ENCODE measurements at places on chromosomes 7 and 10.

DNA sequence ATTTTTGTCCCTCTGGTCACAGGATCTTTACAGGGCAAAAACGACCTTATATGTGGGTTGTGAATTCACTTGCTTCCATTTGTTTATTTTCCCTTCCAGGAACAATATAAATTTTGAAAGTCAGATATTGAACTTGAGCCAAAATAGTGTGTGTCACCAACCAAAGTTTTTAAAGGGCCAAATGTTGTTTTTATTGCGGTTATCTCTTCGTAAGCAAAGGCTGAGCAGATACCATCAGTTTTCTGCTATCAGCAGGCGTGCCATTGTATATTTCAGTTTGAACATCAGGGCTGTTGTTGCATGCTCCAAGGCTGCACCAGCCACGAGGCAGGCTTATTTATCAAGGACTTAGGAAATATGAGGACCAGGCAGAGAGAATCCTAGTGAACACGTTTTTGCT, 160.3 kb downstream of the PAXIP1 start:
- no peak for DNase-seq

DNA sequence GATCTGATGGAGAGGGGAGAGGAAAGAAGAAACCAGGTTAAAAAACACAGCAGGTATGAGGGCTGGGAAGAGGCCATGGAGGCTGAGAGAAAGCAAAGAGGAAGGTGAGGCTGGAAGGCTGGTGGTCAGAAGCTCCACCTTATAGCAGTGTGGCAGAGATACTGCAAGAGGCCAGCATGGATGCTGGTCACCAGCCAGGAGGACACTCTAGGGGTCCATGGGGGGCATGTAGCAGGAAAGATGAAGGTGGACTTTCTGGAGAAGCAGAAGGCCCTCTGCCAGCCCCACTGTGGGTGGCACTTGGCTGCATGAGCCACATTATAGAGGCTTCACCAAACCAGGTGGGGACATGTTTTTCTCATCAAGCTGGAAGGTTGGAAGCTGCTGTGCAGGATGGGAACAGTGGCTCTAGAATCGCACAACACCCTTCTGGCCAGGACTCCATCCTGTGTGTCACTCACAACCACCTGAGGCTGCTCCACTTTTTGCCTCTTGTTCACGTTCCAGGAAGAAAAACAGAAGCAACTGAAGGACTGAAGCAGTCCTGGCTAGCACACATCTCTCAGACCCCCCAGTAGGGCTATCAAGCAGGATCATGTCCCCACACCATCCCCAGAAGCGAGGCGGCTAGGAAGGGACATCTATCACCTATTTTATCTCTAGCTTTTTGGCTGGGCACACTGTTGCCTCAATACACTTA, 587.5 kb upstream of the MGMT start:
- no peak for DNase-seq

GRCh38 chr7:45677311-45677900, 103.2 kb downstream of the ADCY1 start:
- no peak for DNase-seq

DNA sequence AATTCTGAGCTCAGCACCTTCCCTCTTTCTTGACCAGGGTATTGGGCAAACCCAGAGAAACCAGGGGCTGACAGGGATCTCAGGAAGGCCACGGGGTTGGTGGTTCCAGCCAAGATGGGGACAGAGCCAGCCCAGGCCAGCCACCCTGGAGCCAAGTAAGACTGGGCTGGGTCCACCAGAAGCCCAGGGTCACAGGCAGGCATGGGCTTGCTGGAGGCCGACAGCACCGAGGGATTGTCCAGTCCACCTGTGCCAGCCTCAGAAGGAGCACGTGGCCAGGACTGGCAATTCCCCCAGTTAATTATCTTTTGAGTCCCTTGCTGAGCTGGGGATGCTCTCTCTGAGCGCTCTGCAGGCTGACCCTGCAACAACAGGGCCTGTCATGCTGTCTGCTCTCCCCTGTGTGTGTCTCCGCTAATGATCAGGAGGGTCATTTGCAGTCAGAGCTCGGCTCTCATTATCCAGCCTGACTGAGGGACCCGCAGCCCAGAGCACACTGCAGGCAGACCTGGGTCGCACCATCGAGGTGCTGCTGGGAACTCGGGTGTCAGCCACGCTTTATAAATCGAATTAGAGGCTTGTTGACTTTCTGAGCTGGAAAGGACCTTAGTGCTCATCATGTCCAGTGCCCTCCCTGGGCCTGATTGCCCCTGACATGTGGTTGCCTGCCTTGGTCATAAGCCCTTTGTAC, 69.5 kb upstream of the PPIF start:
- DNase-seq, result no peak

- DNase-seq, result no peak
These were observed 15.9 kb downstream of the FKBP6 start for GRCh38 chr7:73343671-73344380.

DNA sequence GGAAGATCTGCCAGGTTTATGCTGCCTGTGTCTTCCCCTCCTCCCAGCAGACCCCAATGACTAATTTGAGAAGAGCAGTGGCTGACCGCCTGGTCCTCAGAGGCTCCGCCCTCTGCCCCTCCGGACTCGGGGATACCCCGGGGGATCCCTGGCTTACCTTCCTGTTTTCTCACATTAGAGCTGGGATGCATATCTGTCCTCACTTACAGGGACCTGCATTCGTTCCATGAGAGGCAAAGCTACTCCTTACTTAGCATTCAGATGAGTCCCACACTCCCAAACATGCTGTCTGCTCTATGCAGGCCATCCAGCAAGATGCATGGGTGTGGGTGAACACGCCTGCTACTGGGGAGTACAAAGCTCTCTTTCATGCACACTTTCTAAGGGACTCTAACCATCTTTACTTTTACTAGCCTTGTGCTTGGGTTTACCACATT, 24.0 kb downstream of the VOPP1 start:
- DNase-seq, result peak; percentile 52

GRCh38 chr7:27096768-27097514, 1.1 kb upstream of the HOXA1 start:
- DNase-seq, result peak; percentile 67

- no peak for DNase-seq
These were observed 854 bp upstream of the CFAP46 start for GRCh38 chr10:132943058-132943790.

- DNase-seq, result peak; percentile 91
These were observed 3.0 kb downstream of the IRF5 start for GRCh38 chr7:128940494-128941322.

GRCh38 chr7:66301737-66302136, 96.6 kb downstream of the TPST1 start:
- DNase-seq, result no peak

GRCh38 chr7:150945853-150946420, 32.2 kb downstream of the KCNH2 start:
- no peak for DNase-seq

- no peak for DNase-seq
These were observed 23.2 kb upstream of the MKI67 start for GRCh38 chr10:128149267-128150014.
